ENCODE measurements at places on chromosomes 16 and 17.

DNA sequence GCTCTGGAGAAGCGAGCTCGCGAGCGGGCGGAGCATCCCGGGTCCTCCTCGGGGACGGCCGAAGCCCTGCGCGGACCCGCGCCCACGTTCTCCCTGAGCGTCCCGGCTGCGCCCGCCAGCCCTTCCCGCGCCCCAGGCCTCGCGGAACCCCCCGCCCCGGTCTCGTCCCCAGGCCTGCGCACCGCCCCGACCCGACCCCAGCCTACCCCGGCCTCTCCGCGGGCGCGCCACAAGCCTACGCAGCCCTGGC lies 159 bp downstream of the USP36 start:
- DNase-seq, result no peak

DNA sequence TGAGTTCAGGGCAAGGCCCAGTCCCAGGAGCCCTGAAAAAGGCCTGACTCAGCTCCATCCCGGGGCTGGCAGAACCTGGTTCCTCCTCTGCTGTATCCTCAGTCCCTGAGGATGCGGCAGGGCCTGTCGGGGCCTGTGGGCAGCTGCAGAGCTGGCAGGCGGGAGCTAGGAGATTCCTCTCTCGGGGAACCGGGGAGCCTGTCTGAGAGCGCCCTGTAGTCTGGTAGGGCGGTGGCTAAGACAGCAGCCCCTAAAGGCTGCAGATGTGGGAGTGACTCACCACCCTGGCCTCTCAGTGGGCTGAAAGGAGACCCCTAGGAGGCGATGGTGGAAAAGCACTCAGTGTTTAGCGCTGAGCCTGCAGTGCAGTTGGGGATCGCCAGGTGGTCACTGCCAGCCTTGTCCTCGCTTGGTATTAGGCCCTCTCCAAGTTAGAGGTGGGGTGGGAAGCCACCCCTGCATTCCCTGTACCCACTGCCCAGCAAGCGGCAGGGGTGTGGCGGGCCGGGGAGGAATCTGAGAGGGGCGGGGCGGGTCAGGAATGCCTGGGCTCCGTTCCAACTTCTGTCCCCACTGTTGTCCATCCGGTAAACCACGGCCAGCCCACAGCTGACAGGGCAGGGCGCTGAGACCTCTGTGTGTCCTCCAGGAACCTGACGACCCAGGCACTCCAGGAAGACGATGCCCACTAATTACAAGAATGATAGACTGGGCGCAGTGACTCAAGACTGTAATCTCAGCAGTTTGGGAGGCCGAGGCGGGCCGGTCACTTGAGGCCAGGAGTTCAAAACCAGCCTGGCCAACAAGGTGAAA lies 29.5 kb upstream of the CDH1 start:
- no peak for DNase-seq

DNA sequence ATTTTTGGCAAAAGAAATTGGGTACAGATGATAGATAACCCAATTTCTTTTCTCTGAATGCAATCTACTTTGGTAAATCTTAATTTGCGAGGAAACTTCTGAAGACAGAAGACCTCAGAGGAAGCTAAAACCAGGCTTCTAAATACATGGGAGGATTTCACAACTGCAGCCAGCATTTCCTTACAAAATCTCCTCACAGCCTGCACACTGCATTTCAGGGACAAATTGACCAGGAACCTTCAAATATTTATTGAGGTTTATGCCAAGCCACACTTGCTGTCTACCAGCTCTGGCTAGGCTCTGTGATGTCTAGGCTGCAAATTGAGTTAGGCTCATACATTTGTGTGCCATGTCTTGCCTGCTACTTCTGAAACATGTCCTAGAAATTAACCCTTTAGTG lies 167.3 kb upstream of the CDH5 start:
- no peak for DNase-seq

- DNase-seq, result no peak
These were observed 898 bp downstream of the TERF2IP start for GRCh38 chr16:75648265-75649076.

DNA sequence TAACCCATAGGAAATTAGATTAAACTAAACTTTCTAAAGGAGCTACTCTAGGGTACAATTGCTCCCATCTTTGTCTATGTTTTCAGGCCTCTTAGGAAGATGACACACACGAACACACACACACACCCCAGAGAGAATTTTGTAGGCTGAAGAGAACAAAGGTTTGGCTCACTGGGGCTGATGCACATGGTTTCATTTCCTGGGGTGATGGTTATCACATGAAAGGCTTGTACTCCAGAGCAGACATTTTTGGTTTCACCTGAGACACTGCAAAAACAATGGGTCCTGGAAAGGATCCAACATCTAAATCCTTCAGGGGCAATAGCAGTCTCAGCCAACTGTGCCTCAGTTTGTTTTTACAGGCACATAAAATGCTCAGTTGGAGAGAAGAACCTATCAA lies 62.8 kb downstream of the GRB7 start:
- no peak for DNase-seq

DNA sequence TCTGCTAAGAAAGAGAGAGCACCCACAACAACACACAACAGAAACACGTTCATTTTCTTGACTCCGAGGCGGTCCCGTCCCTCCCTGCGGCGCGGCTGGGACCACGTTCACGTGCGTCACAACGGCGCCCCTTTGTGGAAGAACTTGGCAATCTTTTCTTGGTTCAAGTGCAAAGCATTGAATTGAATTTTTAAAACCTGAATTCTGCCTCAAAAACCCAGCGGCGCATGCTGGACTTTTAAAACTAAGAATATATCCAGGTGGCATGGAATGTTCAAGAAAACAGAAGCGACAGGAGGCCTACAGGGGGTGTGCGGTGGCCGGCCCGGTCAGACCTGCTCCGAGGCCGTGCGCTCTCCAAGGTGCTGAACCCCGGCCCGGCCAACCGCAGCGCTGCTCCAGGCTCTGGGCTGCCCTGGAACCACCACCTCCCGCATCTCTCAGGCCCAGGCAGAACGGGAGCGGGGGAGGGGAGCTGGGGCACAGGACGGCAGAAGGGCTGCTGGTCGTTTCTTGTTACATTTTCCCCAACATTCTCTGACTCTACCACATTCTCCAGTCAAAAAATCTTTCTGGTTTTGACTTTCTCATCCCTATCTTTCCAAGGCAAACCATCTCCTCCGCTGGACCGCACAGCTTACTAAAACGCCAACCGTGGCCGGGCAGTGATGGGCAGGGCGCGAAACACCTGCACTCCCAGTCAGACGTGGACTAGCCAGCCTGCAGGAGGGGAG lies 3.4 kb upstream of the HEXD start:
- DNase-seq, result no peak

DNA sequence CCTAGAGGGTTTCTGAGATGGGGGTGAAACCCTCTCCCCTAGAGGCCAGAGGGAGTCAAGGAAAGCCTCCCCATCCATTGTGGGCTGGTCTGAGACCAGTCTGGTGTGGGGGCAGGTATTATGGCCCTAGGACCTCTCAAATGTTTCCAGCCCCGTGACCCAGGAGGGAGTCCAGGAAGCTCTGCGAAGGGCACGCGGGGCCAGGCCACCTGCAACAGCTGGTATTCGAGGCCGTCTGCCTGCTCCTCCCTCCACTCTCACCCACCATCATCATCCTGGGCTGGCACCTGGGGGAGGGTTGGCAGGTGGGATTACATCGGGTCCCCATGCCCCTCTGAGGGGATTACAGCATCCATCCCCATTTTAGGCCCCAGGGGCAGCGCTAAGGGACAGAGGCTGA lies 38.1 kb upstream of the DLX4 start:
- no peak for DNase-seq

- DNase-seq, result no peak
These were observed 32.1 kb downstream of the USP43 start for GRCh38 chr17:9677411-9677810.

- no peak for DNase-seq
These were observed 665.0 kb downstream of the WWOX start for GRCh38 chr16:78764478-78764877.

Measured in cortex of kidney (tissue), 1 donor.